NCI-H510A treated with DMSO at 0.1 percent for 48 hours (cell line): ENCODE measurements at places on chromosomes 7 and 10.

DNA sequence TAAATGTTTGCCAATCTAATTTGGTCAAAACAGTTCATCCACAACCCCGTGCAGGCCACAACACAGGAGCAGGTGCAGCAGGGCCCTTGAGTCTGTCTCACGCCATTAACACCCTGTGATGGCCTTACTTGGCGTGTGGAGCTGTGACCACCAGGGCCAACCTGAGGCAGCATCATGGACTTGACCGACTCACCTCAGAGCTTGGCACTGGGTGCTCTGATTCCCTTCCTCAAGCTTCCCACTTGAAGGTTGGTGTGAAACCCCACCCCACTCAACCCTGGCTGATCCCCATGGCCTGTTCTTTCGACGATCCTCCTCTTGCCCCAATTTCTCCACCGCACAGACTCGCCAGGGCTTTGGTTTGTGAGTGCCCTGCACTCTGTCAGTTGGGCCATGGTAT is 623.1 kb downstream of the PTPRN2 start:
- no peak for DNase-seq

DNA sequence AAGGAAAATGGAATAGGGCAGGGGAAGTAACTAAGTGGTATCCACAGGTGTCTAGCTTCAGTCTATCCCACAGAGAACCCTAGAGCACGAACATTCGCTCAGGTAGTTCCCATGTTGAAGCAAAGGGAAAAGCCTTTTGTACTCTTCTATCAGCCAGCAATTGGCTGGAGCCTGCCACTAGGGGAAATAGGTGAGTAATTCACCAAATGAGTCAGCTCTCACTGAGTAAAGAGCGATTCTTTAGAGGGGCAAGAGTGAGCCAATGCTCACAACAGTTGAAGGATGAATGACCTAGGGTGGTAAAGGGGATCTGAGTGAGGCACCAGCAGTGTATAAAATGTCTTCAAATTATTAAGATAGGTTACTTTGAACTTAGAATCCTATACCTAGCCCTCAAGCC is 94.1 kb upstream of the ZNF800 start:
- no peak for DNase-seq

DNA sequence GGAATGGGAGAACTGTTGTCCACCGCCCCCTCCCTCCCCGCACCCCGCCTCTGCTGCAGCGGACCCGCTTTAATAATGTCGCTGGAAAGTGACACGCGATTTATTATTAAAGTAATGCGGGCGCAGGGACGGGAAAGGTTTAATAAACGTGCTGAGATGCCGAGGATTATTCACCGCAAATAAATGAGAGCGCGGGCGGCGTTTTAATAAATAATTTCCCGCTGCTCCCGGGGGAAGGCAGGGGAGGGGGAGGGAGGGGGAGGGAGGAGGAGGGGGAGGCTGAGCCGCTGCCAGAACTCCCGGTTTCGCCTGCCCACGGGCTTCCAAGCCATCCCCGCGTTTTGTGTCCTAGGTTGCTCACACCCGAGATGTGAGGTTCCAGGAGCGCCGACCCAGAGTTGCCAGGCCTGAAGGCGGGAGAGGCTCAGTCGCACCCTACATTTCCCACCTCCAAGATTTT is 5.1 kb downstream of the KAZALD1 start:
- no peak for DNase-seq

DNA sequence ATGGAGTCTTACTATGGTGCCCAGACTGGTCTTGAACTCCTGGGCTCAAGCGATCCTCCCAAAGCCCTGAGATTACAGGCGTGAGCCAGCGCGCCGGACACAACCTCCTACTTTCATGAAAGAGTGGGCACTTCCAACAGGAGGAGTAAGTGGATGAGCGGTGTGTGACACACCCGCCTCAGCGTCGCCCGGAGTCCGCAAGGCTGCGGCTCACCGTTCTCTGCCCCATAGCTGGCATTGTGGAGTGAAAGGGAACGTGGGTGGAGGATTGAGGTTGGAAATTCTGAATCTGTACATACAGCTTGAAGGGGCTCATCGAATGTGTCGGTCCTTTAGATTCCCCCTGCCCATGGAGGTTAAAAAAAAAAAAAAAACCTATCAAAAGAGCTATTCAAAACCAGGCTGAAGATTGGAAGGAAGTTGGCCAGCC is 524 bp upstream of the PRXL2A start:
- peak; percentile 68 for DNase-seq

DNA sequence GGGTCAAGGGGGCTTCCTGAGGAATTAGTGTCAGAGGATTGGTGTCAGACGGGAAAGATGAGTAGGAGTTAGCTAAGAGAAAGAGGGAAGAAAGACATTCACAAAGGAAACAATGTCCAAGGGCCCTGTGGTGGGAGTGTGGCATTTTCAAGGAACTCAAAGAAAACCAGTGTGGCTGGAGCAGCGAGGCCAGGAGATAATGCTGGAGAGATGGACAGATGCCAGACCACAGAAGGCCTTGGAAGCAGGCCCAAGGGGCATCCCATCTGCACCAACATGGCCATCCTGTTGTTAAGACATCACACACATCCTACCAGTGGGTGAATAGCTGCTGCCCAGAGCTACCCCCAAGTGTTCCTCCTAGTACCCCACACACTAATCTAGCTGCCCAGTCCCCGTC is 36.1 kb upstream of the CUL1 start:
- no peak for DNase-seq

GRCh38 chr7:124856299-124856888 is 73.2 kb downstream of the POT1 start:
- peak; percentile 13 for DNase-seq

GRCh38 chr7:5295039-5296014 is 12.6 kb downstream of the SLC29A4 start:
- DNase-seq: no peak

GRCh38 chr10:22461891-22462290 is 116.6 kb downstream of the SPAG6 start:
- no peak for DNase-seq

DNA sequence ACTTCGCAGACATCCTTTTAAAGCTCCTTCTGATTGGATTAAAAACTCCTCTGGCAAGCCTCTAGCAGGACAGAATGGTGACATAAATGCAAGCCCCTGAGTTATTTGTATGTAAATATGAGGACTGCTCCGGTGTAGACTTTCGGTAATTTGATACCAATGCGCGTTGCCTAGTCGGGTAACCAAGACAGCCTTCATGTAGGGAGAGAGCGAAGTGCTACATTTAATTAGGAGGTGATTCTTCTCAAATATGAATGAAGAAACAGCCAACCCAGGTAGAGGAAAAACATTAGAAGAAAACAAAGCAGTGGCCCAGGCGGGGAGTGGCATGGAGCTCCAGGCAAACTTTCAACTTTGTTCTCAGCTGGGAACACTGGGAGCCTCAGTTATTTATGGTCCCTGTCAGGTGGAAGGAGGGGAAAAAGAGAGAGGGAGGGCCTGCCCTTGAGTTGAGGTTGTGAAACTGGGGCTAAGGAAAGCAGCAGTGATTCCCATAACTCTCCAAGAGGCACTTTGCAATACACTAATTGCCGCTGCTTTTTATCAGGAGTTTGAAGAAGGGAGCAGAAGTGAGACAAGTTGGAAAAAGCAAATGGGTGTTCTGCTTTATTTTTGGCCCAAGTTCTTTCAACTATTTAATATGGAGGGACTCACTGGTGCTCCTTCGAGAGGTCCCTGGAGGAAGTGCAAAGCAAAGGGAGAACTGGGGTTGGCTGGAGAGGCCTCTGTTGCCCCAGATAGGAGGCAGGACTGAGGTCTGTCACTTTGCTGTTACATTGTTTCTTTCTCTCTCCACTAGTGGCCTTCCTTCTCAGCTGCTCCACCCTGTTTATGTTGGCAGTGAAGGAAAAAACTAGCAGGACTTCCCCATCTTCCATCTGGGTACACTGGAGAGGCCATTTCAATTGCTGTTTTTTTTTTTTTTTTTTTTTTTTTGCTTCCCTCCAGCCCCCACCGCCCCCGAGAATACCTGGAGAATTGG is 234.6 kb upstream of the CCDC6 start:
- DNase-seq: peak; percentile 80

DNA sequence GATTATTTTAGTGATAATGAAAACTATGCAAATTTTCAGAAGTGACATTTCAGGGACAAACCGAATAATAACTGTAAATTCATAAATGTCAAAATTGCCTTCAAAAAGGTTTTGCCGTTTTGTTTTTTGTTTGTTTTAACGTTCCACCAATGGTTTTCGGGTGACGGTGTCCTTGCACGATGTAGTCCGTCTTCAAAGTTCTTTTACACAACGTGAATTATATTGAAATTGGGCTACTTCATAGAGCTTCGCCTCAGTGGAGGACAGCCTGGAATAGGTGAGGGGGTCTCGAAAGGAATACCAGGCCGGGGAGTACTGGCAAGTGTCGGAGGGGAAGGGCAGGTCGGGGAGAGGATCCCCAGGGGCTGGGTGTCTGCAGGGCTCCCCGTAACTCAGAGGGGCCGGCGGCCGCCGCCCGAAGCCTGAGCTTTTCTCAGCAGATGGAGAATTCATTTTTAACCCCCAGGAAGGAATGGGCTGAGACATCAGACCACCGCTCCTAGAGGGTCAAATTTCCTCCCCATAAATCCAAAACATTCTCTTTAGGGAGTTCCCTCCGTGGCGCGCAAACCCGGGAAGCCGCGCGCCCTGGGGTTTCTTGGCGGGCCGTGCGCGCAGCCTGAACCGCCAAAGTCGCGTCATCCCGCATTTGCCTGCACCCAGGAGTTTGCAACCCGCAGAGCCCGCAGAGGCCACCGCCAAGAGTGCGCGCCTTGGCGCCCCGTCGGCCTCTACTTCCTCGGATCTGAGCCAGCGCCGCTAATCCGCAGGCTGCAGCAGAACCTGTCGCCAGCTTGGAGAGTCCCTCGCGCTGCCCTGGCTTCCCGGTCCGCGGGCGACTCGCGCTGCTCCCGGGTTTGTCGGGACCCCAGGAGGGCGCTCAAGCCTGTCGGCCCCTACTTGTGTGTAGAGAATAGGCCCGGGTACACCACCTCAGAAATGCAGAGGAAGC is 17.3 kb upstream of the EVX1 start:
- DNase-seq: no peak

DNA sequence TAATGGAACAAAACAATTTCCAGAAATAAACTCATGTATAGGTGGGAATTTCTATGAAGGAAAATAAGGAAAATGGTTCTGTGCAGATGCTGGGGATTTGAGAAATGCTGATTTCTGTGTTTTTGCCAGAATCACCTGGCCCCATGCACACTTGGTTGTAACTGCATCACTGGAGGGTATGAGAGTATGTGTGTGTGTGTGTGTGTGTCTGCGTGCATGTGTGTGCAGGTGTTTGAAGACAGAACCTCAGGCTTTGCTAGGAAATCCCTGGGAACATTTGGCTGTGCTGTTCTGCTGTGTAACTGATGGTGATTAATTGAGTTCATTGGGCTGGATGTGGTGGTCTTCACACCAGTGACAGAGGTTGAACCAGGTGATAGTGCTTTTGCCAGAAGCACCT is 141.6 kb downstream of the CAMK1D start:
- no peak for DNase-seq

GRCh38 chr10:12465385-12466136 is 116.2 kb downstream of the CAMK1D start:
- no peak for DNase-seq

DNA sequence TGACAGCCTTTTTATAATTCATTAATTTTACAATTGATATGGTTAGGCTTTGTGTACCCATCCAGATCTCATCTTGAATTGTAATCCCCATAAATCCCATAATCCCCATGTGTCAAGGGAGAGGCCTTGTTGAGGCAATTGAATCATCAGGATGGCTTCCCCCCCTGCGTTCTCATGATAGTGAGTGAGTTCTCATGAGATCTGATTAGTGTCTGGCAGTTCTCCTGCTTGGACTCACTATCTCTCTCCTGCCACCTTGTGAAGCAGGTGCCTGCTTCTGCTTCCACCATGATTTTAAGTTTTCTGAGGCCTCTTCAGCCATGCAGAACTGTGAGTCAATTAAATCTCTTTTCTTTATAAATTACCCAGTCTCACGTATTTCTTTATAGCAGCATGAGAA is 165.7 kb upstream of the GNAI1 start:
- DNase-seq: no peak

GRCh38 chr7:132353936-132354335 is 222.3 kb downstream of the PLXNA4 start:
- no peak for DNase-seq

GRCh38 chr7:24848878-24849277 is 91.6 kb upstream of the GSDME start:
- no peak for DNase-seq

DNA sequence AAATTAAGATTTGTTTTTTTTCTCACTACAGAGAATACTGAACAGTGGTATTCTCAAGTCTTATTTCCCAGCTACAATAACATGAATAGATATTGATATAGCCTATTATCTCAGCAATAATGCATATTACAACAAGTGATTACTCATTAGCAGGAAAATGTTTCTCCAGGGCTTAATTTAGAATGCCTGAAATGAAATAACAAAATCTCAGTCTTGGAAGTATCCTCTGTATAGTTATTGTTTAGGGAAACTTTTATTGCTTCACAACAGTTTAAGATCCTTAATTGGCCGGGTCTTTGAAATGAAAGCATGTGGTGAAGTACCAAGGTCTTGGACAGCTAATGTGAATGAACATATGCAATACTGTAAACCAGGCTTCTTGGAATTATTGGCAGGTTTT is 79.1 kb upstream of the ZEB1 start:
- no peak for DNase-seq

GRCh38 chr10:27285093-27285492 is 44.5 kb upstream of the ACBD5 start:
- no peak for DNase-seq

- DNase-seq: no peak
These were observed 263.1 kb downstream of the RPS24 start for GRCh38 chr10:78296785-78297184.

- DNase-seq: peak; percentile 73
These were observed 1.9 kb downstream of the PLA2G12B start for GRCh38 chr10:72952642-72953158.

DNA sequence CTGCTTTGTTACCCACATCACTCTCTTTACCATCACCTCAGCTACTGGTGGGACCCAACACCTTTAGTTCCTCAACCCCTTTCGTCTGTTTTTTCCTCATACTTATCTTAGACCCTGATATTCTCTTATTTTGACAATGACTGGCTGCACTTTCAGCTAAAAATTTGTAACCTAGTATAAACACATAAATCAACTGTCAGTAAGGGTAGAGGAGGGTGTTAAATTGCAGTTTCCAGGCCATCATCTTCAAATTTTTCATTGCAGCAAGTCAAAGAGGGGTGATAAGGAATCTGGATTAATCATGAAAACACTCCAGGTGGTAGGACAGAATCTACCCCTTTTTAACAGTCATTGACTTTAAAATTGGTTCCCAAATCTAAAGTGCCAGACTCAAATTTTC is 27.9 kb downstream of the SEMA3D start:
- DNase-seq: no peak

DNA sequence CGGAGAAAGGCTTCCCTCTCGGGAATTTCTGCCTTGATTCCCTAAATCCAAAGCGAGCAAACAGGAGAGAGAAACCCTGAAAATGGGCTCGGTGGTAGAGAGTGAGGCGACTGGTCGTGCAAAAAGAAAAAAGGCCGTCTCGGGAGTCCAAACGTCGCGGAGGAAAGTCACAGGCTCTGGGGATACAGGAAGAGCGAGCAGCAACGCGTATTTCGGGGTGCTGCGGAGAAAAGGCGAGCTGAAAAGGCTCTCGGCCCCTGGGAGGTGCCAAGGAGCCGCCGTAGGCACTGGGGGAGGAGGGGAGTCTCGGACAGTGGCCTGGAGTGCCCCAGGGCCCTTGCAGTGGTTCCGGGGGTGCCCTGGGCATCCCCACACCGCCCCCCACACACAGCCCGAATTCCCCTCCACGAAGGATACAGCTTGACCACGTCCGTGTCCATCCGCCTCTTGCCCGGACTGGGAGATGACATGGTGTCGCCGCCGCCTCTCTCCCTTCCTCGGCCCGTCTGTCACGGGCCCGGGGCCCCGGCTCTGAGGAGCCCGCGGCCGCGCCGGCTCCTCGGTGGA is 591 bp downstream of the UBE2H start:
- no peak for DNase-seq

GRCh38 chr7:56097700-56098099 is 4.9 kb upstream of the PHKG1 start:
- DNase-seq: no peak
